ENCODE measurements at places on chromosomes 4 and X.

DNA sequence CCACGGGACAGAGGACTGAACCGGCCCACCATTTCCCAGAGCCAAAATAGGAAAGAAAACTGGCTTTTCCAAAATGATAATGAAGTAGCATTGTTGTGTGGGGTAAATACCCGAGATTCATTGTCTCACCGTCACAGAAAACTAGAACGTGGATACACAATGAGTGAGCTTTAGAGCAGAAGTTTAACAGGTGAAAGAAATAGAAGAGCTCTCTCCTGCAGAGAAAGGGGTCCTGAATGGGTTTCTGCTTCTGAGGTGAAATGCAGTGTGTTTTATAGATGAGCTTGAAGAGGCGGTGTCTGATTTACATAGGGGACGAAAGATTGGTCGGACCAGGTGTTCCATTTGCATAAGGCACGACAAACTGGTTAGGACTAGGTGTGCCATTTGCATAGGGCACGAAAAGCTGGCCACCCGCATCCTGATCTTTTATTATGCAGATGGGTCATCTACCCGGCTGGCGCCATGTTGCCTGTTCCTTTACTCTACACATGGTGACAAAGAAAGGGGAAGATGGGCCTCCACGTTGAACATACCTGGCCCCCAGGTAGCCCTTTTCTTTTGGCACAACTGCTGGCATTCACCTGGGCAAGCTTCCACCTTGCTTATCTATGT lies 118.1 kb downstream of the ATXN3L start:
- DNase-seq = no peak

GRCh38 chr4:165612936-165613335 lies 234.1 kb downstream of the CPE start:
- no peak for DNase-seq

DNA sequence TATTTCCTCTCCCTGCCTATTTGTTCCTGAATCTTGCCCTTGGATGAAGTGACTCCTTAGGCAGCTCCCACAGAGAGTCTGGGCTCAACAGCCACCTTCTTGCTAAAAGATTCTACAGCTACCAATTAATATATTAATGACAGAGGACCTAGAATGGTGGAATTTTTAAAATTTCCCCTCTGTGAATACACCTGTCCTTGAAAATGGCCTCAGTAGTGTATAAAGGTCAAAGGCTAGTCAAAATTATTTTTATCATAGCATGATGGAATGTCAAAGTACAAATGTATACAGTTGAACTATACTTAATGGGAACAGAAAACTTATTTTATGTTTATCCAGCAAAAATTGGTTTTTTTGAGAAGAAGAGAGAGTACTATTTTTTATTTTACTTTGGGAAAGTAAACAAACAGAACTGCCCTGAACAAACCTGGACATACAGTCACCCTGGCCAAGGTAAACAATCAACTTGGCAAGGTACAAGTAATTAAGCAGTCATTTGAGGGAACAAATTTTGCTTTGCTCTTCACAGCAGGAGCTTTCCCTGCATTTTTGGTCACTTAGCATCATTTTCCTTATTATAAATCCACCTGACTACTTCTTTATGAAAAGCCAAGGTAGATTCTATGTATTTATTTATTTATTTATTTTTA lies 250.8 kb downstream of the INPP4B start:
- DNase-seq = no peak

DNA sequence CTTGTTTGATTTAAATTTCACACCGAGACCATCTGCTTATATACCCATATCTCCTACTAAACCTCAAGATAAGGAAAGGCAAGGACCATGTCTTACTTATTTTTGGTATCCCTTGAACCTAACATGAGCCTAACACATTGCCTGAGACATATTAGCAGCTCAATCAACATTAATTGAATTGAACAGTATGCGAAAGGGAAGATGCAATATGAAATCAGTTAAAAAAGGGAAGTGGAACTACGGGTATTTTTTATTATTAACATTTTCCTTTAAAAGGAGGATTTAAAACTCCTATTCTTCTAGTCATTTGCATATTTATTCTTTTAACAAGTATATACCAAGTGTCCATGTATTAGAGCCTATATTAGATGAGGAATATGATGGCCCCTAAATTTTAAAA lies 197.0 kb downstream of the CAMK2D start:
- no peak for DNase-seq

DNA sequence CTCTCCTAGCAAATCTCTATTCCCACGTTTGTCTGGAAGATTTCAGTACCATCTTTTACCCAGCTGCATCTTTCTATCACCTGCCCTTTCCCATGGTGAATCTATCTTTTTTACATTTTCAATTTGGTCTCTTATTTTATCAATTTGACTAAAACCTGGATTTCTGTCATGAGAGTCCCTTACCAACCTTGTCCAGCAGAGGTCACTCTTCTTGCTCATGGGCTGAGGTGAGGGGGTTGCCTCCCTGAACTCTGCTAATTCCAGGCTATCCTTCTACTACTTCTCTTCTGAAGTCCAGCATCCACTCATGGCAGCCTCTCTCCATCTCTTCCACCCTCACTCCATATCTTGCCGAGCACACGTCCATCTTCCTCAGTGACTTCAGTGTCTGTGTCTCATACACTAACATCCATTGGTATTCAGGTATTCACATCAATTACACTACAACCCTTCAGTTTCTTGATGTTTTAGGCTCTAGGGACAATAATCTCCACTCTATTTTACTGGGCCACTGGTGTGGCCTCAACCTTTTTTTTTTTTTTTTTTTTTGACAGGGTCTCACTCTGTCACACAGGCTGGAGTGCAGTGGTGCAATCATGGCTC lies 17.8 kb upstream of the ZNF827 start:
- peak; percentile 13 for DNase-seq

DNA sequence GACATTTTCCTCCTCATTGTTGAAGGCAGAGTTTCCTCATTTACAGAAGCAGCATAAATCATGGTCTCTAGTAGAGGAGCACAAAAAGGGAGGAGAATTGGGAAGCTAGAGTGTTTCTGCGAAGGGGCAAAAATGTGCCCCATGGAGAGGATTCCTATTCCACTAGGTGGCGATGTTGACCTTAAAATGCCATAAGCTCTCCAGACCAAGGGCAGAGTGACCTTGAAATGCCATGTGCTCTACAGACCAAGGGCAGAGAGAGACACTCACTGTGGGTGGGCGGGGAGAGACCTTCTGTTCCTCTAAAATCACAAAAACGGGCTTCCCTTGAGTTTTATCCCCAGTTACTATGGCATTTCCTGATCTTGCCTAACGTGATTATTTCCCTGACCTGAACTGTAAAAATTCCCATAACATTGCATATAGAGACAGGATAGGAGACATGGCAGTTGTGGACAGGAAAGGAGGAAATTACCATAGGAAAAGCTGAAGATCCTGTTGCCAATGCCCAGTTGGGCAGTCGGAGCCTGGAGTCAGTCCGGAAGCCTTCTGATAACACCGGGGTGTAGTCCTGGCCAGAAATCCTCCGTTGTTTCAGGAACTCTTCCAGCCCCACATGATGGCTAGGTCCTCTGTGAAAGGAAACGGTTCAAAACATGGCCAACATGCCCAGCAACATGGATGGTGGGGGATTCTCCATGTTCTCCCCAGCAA lies 567.7 kb downstream of the MAGEB5 start:
- DNase-seq = no peak

DNA sequence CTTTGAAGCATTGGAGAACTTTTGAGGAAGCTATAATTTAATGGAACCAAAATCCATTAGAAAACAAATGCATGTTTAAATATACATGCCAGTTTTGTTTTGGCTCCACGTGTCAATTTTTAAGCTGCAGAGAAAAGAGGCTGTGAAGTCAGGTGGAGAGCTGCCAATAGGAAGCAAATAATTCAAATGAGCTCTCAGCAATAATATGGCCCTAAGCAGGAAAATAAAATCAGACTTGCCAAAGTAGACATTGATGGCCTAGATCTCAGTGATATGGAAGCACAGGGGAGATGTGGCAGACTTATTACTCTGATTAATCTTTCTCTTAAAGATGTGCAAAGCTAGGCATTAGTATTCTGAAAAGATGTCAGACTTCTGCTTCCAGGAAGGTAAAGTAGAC lies 769.8 kb upstream of the NDST4 start:
- no peak for DNase-seq

- no peak for DNase-seq
These were observed 154.4 kb upstream of the TLL1 start for GRCh38 chr4:165718660-165719059.

GRCh38 chr4:164802301-164802901 lies 48.5 kb downstream of the SMIM31 start:
- DNase-seq = no peak

DNA sequence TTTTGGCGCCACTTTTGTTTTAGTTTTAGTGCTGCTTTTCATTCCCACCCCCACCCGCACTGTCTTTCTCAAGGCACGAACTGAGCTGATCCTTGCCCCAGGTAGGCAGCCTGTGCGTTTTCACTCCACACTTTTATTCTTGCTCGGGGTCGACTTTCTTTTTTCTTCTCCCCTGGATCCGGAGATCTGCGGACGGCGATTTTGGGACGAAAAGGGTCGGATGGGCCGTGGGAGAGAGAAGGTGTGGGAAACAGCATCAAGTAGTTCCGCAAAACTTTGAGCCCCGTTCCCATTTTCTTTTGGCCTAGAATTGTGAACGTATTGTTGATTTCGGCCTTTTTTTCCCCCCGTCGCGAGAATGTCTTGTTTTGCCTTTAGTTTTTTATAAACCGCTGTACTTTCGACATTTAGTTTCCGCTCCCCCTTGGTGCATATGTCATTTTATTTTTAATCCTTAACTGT lies 531 bp downstream of the STAG2 start:
- no peak for DNase-seq

- no peak for DNase-seq
These were observed 224.2 kb upstream of the EMCN start for GRCh38 chr4:100742045-100742444.

DNA sequence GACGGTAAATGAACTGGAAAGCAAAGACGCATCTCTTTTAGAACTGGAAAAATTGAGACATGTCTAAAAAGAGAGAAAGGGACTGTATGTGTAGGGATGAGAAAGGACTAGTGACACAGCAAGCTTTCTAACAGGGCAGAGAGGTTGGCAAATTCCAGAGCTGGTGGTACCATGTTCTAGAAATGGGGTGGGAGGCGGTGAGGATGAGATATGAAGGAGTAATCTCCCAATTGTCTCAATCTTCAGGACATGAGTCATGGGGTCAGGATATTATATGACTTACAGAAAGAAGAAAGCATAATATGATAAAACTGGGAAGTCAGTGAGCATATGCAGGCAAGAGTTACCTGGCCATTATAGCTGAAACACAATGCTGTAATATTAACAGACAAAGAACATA lies 14.2 kb downstream of the TAB3 start:
- no peak for DNase-seq

- DNase-seq = no peak
These were observed 236.4 kb upstream of the TTC29 start for GRCh38 chr4:147182041-147182440.

All from activated T-cell treated with anti-CD3 and anti-CD28 coated beads for 48 hours (primary cell).